ENCODE measurements at places on chromosomes 11 and 22.

DNA sequence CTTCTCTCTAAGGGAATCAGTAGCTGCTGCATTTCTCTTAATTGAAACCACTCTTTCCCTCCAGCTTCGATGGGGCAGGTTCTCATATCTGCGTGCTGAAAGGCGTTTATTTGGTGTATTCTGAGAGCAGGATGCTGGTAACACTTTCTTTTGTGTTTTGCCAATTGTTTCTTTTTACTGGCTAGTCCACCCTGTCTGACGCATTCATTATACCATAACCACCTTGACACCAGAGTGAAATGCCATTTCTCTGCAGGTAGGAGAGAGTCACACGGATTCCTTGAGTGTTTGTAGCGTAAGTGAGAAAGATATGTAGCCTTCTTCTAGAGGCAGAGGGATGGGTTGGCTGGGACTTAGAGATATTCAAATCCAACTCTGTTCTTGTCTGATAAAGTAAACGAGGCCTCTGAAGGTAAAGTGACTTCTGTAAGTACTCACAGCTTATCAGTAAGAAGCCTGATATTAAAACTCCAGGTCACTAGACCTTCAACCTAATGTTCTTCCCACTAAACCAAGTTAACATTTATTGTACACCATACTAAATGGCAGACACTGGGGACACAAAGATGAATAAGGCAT lies 21.4 kb downstream of the CD44 start:
- no peak for DNase-seq

GRCh38 chr11:69500285-69501120 lies 19.0 kb downstream of the LINC01488 start:
- DNase-seq: no peak

GRCh38 chr11:20443596-20443995 lies 56.1 kb downstream of the PRMT3 start:
- no peak for DNase-seq

GRCh38 chr22:36586271-36586670 lies 57.3 kb upstream of the EIF3D start:
- no peak for DNase-seq

- DNase-seq: no peak
These were observed 1008.4 kb downstream of the OPCML start for GRCh38 chr11:132523929-132524328.

DNA sequence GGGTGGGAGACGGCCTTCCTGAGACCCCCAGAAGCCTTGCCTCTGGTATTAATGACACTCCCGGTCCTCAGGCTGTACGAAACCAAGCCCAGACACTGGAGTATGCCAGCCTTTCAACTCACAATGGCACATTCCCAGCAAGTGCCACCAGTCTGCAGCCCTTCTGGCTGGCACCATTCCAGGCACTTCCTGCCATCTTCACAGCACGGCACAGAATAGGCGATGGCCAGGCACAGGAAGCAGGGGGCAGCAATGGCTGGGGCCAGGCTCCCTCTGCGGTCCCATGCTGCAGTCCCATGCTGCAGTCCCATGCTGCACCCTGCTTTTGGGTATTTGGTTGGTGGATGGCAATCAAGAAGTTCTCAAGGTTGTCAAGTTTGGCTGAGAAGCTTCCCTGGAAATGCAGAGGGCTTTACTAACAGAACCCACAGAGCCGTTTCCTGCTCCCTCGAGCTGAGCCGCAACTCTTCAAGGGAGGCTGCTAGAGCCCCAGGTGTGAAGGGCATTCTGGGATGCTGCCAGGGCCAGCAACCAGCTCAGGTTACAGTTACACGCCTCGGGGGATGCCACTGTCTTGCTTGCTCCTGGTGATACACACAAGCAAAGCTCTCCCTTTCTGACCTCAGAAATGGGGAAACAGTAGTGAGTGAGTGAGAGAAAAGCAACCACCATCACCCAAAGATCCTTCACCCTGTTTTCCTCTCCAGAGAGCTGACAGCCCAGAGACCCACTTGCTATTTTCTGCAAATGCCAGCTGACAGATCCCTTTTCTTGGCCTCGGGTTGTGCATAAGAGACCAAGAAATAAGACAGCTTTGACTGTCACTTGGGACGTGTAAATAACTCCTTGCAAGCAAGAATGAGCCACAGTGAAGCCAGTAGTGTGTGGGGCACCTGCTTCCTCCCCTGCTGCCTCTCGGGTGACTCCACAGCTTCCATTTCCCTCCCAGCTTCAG lies 23.9 kb downstream of the LRFN4 start:
- no peak for DNase-seq

GRCh38 chr11:14237444-14237961 lies 121.5 kb downstream of the RRAS2 start:
- DNase-seq: no peak

GRCh38 chr22:49791682-49792081 lies 36.0 kb downstream of the BRD1 start:
- DNase-seq: no peak

DNA sequence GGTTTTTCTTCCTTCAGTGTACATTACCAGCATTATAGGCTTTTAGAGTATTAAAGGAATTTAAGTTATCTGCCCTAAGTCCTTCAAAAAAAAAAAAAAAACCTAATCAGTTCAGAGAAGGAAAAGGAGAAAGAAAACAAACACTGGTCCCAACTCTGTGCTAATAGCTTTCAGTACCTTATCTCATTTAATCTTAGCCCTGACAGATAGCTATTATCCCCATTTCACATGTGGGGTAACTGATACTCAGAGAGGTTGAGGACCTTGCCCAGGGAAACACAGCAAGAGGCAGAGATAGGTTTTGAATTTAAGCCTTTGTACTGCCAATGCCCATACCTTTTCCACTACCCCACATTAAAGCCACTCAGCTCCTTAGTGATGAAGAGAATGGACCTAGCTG lies 43.4 kb downstream of the FAT3 start:
- DNase-seq: no peak

- no peak for DNase-seq
These were observed 825 bp downstream of the SLC1A2 start for GRCh38 chr11:35418282-35419183.
